Activated CD4-positive, CD25-positive, alpha-beta regulatory T cell treated with anti-CD3 and anti-CD28 coated beads, Interleukin-2, amount 50 U/mL, for 16 hours (primary cell): ENCODE measurements at places on chromosomes 12 and 14.

GRCh38 chr12:52232674-52233461, at the start of gene KRT7:
Gene KRT7 (plus strand): TSS chr12:52233243. CDS start chr12:52233297, 54 bp downstream.
- no peak for DNase-seq

DNA sequence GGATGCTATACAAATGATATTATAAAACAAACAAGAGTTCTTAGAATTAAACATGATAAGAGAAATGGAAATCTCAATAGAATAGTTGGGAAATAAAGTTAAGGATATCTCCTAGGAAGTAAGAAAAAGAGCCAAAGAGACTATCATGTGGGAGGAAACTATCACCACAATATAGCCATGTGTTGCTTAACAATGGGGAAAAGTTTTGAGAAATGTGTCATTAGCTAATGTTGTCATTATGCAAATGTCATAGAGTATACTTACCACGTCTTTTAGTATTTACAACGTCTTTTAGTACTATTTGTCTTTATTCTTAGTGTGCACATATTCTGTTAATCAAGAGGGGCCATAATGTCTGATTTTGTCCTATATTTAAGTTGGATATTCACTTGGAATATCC, 58.7 kb downstream of the ZNF641 start:
- no peak for DNase-seq

- no peak for DNase-seq
These were observed 92.8 kb upstream of the TMTC2 start for GRCh38 chr12:82593901-82594396.

GRCh38 chr12:6899427-6899826, 5.2 kb upstream of the LRRC23 start:
- no peak for DNase-seq

- DNase-seq, result no peak
These were observed 8.6 kb downstream of the EVL start for GRCh38 chr14:100073576-100074430.

DNA sequence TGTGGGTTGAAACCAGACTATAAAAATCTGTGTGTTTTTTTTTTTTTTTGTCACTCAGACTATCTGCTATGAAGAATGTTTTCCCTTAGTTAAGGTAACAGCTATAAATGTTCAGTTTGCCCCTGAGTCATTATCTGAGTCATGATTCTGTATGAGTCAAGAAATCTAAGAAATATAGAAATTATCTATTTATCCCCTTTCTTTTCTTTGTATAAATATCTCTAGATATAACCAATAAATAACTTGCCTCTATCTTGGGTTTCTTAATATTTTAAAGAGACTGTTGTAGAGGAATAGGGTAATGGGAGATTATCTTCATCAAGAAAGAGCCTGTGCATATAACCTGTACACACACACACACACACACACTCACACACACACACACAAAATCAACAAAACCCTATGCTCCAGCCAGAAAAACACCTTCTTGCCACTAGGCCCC, 161.7 kb upstream of the EEA1 start:
- no peak for DNase-seq

GRCh38 chr12:65586796-65587195, 237.5 kb upstream of the HMGA2 start:
- DNase-seq, result no peak

- DNase-seq, result no peak
These were observed 46.0 kb downstream of the ARID2 start for GRCh38 chr12:45775465-45775864.

GRCh38 chr12:16330560-16330959, 16.9 kb upstream of the MGST1 start:
- DNase-seq, result no peak

GRCh38 chr14:26233118-26233517, 364.7 kb downstream of the NOVA1 start:
- no peak for DNase-seq

- no peak for DNase-seq
These were observed 62.9 kb upstream of the PSMA6 start for GRCh38 chr14:35229084-35229791.

GRCh38 chr14:55532645-55533344, 47.2 kb upstream of the KTN1 start:
- no peak for DNase-seq

- no peak for DNase-seq
These were observed 51.2 kb downstream of the DNAH10 start for GRCh38 chr12:123813349-123813748.

- DNase-seq, result no peak
These were observed 193.8 kb downstream of the CHST11 start for GRCh38 chr12:104650541-104650940.

DNA sequence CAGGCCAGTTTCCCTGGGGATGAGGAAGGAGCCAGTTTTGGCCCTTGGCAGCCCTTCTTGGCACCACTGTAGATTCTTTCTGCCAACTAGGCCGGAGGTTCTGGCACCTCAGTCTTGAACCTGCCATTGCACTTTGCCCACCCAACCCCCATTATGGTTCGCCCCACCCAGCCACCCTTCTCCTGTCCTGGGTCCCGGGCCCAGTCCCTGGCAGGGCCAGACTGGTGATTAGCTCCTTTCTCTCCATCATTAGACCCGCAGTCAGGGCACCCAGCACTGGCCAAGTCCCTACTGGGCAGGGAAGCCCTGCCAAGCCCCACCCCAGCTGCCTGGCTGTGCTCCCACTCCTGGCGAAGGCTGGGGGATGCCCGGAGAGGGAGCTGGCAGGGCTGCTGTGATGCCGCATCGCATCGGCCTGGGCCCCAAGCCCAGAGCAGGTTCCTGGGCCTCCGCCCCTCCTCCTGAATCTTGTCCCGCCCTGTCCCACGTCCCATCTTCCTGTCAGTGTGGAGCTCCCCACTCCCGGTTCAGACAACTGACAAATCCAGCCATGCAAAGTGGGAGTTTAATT, 9.8 kb downstream of the FAM222A start:
- DNase-seq, result no peak

DNA sequence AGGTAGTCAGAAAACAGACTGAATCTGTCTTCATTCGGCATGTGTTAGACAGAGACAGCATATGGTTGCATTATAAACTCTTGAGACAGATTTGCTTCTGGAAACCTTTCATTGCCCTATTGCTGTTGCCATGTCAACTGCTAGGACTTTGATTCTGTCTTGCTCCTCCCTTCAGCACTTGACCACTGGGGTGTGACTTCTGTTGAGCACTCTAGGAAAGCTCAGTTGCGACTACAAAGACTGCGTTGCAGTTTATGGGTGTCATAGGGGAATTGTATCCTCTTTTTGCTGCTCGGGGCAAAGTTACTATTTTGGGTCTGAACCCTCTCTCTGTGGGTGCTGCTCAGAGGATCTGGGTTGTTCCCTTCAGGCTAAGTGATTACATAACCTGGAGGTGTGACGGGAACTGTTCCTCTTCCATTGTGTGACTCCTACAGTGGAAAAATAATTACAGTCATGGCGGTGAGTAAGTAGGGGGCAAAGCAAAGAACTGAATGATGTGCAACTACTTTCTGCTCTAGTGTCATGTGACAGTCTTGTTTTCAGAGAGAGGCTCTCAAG, 44.3 kb upstream of the TRIM9 start:
- no peak for DNase-seq

DNA sequence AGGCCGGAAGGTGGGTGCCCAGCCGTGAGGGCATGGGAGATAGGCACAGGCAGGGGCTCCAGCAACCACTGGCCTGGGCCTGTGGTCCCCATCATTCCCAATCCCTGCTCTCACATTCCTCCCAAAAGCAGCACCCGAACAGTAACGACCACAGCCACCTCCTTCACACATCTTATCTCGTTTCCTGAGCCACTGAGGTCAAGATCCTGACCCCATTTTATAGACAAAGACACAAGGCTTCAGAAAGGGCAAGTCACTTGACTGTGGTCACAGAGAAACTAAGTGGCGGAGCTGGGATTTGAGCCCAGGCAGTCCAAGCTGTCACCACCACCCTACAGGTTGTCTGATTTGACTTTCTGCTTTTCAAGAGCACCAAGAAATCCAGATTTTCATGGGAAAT, 38.9 kb downstream of the DTX1 start:
- no peak for DNase-seq

- no peak for DNase-seq
These were observed 32.6 kb upstream of the DHRS7 start for GRCh38 chr14:60197629-60198303.

DNA sequence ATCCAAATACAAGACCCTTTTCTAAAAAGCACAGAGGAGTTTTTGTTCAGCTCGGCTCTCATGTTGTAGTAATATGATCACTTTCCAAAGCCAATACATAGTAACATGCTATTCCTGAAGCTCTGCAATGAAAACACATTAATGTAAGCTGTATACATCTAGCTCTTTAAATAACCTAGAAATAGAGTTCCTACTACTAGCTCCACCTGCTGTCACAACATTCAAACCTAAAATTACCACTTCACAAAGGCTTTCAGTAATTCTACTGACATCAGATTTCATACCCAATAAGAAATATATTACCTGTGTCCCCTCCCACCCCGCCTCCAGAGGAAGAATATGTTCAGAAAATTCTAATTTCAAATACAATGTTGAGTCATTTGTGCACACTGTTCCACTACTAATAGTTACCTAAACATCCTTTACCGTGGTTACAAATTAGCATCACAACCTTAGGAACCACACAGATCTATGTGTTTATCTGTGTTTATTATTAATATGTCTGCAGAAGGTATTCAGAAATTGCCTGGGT, 17.8 kb downstream of the EFCAB11 start:
- DNase-seq, result no peak
